NB4 (cell line): ENCODE measurements at places on chromosomes 3 and 15.
A peak's percentile ranks its signal among the peaks of the same experiment; 100 is the strongest.

DNA sequence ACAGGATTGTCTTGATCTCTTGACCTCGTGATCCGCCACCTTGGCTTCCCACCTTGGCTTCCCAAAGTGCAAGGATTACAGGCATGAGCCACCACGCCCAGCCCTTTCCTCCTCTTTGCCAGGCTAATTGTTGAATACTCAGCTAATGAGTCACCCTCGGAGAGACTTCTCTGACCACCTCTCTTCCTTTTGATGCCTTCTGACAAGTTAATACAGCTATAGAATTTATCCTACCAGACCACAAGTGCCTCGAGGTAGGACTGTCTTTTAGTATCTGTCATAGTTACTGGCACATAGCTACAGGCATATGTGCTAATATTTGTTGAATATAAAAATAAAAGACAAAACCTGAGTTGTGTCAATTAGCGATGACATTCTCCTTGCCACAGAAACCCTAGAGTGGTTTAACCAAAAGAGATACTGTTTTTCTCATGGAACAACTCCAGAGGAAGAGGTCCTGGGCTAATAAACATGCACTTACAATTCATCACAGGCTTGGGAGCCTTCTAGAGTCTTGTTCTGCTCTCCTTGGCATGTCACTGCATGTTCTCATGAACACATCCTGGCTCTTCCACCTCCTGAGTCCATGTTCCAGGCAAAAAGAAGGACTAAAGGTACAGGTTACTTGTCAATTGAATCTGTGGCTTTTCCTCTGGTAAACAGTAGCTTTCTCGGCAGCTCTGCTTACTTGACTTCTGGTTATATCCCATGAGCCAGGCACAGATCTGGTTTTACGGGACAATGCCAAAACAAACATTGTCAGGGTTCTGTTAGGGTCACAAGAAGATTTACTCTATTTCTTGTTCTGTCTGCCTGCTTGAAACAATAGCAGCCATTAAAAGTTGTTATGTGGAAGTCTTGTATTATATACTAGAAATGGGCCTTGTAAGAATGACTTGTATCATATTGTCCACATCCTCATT lies 332.3 kb downstream of the THSD4 start:
- no peak for DNase-seq

GRCh38 chr3:139297588-139298311 lies 46.1 kb upstream of the MRPS22 start:
- no peak for DNase-seq

- peak; percentile 29 for DNase-seq
Observed at GRCh38 chr15:63539521-63539920, 35.1 kb downstream of the USP3 start.

DNA sequence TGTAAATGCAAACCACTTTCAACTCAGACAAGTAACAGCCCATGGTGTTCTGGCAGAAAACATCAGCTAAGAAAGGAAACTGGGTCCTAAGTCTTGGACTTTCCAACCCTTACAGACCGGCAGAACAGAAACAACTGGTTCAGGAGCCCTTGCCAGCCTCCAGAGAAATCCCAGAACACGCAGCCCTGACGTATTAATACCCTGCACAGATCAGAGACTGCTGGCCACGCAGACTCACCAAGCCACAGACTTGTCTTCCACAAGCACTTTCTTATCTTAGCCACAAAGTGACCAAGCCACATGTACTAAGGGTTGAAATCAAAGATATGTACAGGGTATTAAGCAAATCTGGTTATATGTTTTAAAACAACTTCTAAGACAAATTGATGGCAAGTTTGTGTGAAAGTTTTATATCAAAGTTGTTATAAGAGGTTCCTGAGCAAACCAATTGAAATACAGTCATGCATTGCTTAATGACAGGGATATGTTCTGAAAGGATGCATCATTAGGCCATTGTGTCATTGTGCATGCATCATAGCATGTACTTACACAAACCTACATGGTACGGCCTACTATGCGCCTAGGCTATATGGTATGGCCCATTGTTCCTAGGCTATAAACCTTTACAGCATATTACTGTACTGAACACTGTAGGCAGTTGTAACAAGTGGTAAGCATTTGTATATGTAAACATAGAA lies 36.8 kb downstream of the BTD start:
- DNase-seq, result no peak

- DNase-seq, result no peak
Observed at GRCh38 chr3:126782536-126782935, 78.5 kb downstream of the CHCHD6 start.

DNA sequence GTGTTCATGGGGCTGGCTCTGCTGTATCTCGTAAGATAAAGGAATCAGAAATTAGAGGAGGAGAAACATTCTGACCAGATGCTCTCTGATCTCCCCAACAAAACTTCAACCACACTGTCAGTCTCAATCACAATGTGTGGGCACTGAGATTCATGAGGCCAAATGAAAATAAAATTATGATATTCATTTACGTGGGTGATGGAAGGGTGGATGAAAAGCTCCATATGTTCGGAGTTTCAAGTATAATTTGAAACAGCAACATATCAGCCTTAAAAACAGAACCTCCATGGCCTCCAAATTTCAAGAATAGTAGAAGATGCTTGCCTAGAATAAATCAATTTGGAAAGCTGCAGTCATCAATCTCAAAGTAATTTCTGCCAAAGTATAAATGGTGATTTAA lies 363.7 kb downstream of the MAGI1 start:
- no peak for DNase-seq

GRCh38 chr15:58517252-58517681 lies 85.5 kb downstream of the LIPC start:
- peak; percentile 19 for DNase-seq

DNA sequence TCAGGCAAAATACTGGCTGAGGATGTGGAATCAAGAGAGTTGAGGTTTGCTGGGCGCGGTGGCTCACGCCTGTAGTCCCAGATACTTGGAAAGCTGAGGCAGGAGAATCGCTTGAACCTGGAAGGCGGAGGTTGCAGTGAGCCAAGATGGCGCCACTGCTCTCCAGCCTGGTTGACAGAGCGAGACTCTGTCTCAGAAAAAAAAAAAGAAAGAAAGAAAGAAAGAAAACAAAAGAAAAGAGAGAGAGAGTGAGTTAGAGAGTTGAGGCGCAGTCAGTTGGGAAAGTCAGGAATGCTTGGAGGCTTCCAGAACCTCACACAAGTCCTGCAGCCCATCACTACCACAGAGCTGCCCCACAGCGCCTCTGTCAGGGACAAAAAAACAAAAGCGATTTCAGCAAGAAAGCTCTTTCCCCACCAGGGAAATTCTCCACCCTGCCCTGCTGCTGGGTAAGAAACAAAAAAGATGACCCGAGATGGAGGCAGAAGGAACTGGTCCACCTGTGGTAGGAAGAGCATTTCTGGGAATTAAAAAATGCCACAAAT lies 13.8 kb downstream of the HDC start:
- no peak for DNase-seq
